Mucosa of gallbladder (tissue), 1 donor: ENCODE measurements at places on chromosomes 3 and 15. TPM values are rescaled to one million over a fixed set of nuclear protein-coding genes. Genes with fewer than 3 reads are reported as not detected.

DNA sequence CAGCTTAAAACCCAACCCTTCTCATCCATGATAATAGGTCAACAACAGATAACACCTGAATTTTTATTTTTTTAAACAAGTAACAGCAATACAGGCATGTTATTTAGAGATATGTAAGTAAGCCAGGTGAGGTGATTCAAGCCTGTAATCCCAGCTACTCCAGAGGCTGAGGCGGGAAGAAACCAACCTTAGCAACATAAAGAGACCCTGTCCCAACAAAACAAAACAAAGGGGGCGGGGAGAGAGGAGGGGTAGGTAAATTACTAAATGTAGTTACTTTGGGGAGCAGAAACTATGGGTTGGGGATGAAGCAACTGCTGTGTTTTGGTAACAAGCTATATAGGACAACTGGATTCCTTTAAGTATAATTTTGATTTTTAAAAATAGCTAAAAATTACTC lies 47.0 kb downstream of the GNB4 start:
- DNase-seq, result no peak

DNA sequence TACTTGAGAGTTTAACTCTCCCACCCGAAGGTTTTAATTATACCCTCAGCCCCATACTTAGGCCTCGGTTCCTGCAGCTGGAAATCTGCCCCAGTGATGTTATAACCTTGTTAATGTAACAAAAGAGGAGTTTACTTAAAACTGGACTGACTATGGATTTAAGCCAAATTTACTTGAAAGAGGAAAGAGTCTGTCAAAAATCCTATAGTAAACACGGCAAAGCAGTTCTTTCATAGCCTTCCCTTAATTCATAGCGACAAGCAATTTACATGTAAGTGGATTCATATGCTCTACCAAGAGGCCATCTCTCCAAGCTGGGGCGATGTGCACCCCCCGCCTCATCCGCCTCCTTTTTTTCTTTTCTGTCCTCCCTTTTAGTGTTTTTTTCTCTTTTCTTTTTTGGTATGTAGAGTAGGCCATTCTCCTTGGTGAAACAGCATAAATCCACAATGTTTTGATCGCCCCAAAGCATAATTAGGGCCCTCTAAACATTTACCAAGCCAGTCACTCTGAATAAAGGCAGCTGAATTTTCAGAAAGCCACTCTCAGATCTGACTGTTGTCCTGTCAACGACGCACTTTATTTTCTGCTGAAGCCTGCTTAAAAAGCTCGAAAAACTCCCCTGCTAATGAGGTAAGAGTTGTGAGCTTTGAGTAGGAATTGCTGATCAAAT lies 373.1 kb upstream of the WNT5A start:
- DNase-seq, result no peak

Gene ST3GAL6
- total RNA-seq, result 5.9 TPM

Gene SPATA12
- 0.43 TPM for total RNA-seq

Gene CX3CR1
- total RNA-seq, result 22.6 TPM
